Subcutaneous preadipocyte (primary cell): ENCODE measurements at places on chromosomes 7 and 10. TPM values are rescaled to one million over a fixed set of nuclear protein-coding genes. Genes with fewer than 3 reads are reported as not detected.

The SH3PXD2A gene
- total RNA-seq, result 17.6 and 21.9 TPM in 2 replicates

The LRRC18 gene
- not detected in 2 replicates for total RNA-seq

The LHFPL3 gene
- total RNA-seq, result not detected in 2 replicates

The OR6V1 gene
- not detected in 2 replicates for total RNA-seq

The CPVL gene
- total RNA-seq, result 0.98 and 2.6 TPM in 2 replicates

The SFTPA1 gene
- total RNA-seq, result not detected in 2 replicates

The ZFAND4 gene
- 4.4 and 7.4 TPM in 2 replicates for total RNA-seq

The HOXA3 gene
- total RNA-seq, result 3.7 and 6.1 TPM in 2 replicates

The PLAU gene
- 26.8 and 63.9 TPM in 2 replicates for total RNA-seq

The PRSS37 gene
- total RNA-seq, result not detected in 2 replicates

The CALML3 gene
- not detected in 2 replicates for total RNA-seq

The UNC5B gene
- total RNA-seq, result 9.9 and 13.9 TPM in 2 replicates

The ANKRD7 gene
- total RNA-seq, result 0.37 and 0.39 TPM in 2 replicates

The TRPV6 gene
- total RNA-seq, result not detected in 2 replicates

The ACTR3C gene
- 0.20 and 0.37 TPM in 2 replicates for total RNA-seq

The MAP3K8 gene
- total RNA-seq, result 5.3 and 10.3 TPM in 2 replicates

The KEL gene
- not detected in 2 replicates for total RNA-seq

The FRAT1 gene
- total RNA-seq, result 1.5 and 2.0 TPM in 2 replicates

The TMEM229A gene
- not detected in 2 replicates for total RNA-seq

The ATG9B gene
- 0.20 and 0.37 TPM in 2 replicates for total RNA-seq

The CYP2E1 gene
- total RNA-seq, result under 0.01 and 0.39 TPM in 2 replicates

The CLEC2L gene
- total RNA-seq, result not detected in 2 replicates

The OR2F1 gene
- total RNA-seq, result not detected in 2 replicates

The PDK4 gene
- 0.78 and 5.5 TPM in 2 replicates for total RNA-seq

The GRID2IP gene
- total RNA-seq, result not detected in 2 replicates

The KLF14 gene
- 0.20 and 0.37 TPM in 2 replicates for total RNA-seq

The LRRTM3 gene
- not detected in 2 replicates for total RNA-seq

The HOXA7 gene
- 2.2 and 2.7 TPM in 2 replicates for total RNA-seq

The MYOZ1 gene
- not detected in 2 replicates for total RNA-seq

The FAM25C gene
- total RNA-seq, result not detected in 2 replicates

The HYAL4 gene
- not detected in 2 replicates for total RNA-seq

The CPA5 gene
- total RNA-seq, result not detected in 2 replicates

The ITIH5 gene
- total RNA-seq, result 0.20 and 0.73 TPM in 2 replicates

The GIMAP4 gene
- total RNA-seq, result under 0.01 TPM in 1 of 2 replicates, not detected in the other

The WDR11 gene
- 55.9 and 69.2 TPM in 2 replicates for total RNA-seq

The ICA1 gene
- 0.39 and 0.73 TPM in 2 replicates for total RNA-seq

The INPP5F gene
- total RNA-seq, result 9.6 and 13.5 TPM in 2 replicates

The LIPF gene
- total RNA-seq, result not detected in 2 replicates

The ACHE gene
- under 0.01 TPM in 1 of 2 replicates, not detected in the other for total RNA-seq

The GAD2 gene
- total RNA-seq, result not detected in 2 replicates

The SLC13A1 gene
- not detected in 2 replicates for total RNA-seq

The HNRNPA2B1 gene
- 111 and 132 TPM in 2 replicates for total RNA-seq

The AS3MT gene
- total RNA-seq, result 1.2 and 1.8 TPM in 2 replicates

The MYOF gene
- total RNA-seq, result 180 and 193 TPM in 2 replicates

The FAM20C gene
- total RNA-seq, result 58.4 and 71.4 TPM in 2 replicates

The TMEM139 gene
- total RNA-seq, result not detected in 2 replicates

The STEAP1B gene
- 22.8 and 52.0 TPM in 2 replicates for total RNA-seq

The ABCB4 gene
- under 0.01 and 0.39 TPM in 2 replicates for total RNA-seq

The FXYD4 gene
- not detected in 2 replicates for total RNA-seq

The MACC1 gene
- 0.37 TPM in 1 of 2 replicates, not detected in the other for total RNA-seq

The NEUROD6 gene
- total RNA-seq, result not detected in 2 replicates

The ABCC2 gene
- 12.1 and 22.7 TPM in 2 replicates for total RNA-seq

The NEBL gene
- 0.20 and 1.1 TPM in 2 replicates for total RNA-seq

The BLNK gene
- not detected in 2 replicates for total RNA-seq

The ADAM22 gene
- 0.73 and 0.98 TPM in 2 replicates for total RNA-seq

The SLC25A40 gene
- total RNA-seq, result 7.3 and 10.4 TPM in 2 replicates

The MSS51 gene
- 1.5 and 2.5 TPM in 2 replicates for total RNA-seq

The OR6B1 gene
- total RNA-seq, result not detected in 2 replicates

The ZEB1 gene
- 92.6 and 143 TPM in 2 replicates for total RNA-seq
